ENCODE measurements at places on chromosomes 4 and X. TPM values are rescaled to one million over a fixed set of nuclear protein-coding genes. Genes with fewer than 3 reads are reported as not detected.

GRCh38 chrX:47625365-47625764, 4.4 kb downstream of the CFP start:
- DNase-seq, result no peak

GRCh38 chr4:53705151-53705764, 114.0 kb upstream of the LNX1 start:
- DNase-seq, result no peak

DNA sequence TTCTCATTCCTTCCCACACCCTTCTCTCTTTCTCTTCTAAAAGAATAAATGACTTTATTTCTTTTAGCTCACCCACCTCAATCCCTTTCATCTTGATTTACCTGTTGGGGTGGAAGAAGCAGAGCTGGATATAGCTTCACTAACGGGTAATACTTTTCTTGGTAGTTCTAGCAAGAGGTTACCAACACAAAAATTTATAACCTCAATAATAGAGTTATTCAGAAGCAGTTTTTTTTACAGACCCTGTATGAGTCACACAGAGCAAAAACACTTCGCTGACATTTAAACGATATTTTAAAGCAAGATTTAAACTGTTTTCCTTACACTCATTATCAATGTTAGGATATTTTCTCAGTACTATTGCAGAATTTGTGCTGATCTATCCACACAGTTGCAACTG, 42.4 kb downstream of the CBLL2 start:
- no peak for DNase-seq

GRCh38 chr4:42588909-42589308, 68.0 kb downstream of the ATP8A1 start:
- DNase-seq, result no peak

DNA sequence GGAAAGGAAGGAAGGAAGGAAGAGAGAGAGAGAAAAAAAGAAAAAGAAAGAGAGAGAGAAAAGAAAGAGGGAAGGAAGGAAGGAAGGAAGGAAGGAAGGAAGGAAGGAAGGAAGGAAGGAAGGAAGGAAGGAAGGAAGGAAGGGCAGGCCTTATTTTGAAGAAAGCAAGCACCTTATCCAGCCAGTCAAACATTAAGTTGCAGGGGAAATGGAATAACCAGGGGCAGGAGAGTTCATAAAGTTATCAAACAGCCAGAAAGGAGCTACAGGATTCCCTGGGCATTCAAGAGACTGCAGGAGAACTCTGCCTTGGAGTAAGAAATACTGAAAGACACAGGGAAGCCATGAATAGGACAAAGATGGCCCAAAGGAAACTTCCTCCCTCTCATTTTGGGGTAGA, 672.0 kb upstream of the INTU start:
- DNase-seq, result no peak

DNA sequence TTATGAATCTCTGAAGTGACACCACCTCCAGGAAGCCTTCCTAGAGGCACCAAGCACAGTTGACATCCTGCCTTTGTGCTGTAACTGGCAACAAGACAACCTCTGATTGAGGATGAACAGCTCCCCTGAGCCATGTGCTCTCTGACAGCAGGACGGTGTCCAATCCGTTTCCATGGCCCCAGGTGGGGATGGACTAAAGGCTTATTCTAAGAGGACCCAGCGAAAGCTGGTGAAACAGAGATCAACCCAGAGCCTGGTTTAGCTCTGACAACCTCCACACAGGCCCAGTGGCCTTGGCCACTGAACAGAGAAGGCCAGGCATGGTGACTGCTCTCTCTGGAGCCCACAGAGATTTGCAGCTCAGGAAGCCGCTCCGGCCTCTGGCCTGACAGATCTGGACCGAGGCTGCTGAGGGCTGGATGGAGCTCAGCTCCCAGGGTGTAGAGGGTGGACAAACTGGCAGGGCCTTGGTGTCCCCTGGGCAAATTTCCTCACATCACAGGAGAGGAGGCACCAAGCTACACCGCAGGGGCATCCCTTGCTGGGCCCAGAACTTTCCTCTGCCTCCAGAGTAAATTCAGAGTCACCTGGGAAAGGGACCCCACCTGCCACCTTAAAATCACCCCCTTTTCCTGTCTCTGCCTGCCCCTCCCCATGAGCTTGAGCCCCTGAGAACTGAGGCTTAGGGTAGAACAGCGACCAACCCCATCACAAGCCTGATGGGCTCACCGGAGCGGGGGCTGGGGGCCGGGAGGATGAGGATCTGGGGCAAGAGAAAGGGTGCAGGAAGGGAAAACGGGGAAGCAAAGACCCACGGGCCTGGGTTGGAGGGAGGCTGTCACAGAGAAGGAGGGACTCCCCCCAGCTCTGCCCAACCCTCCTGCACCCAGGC, 40.2 kb downstream of the HMX1 start:
- no peak for DNase-seq

GRCh38 chrX:138669693-138670092, 41.8 kb downstream of the FGF13 start:
- DNase-seq, result no peak

GRCh38 chrX:87045352-87045751, 472.2 kb upstream of the KLHL4 start:
- DNase-seq, result no peak

DNA sequence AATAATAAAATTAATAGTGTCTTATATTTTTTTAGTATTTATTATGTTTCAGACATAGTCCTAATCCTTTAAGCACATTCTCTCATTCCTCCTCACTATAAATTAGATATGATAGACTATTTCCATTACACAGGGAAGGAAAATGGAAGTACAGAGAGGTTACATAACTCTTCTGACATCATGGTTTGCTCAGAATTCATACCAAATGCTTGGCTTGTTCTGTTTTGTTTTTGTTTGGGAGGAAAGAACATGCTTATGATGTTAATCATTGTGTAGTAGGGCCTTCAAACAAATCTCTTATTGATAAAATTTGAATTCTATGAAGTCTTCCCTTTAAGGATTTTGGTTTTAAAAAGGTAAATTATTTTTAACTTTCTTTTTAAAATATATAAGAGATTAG, 59.5 kb downstream of the RXFP1 start:
- no peak for DNase-seq

DNA sequence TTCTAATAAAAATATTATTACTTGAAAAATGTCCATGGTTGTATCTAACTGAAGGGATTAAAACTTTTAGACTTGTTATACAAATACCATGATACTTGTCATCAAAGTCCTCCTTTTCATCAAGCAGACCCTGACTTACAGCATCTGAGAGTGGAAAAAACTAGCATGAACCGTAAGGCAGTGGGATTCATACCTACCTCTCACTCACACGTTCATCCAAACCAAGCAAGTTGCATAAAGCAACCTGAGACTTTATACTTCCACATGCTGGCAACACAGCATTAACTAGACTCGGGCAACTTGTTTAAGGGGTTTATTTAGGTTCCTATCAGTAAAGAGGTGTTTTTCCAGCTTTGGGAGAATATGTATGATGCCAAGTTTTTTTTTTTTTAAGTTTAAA, 22.6 kb upstream of the TLR7 start:
- no peak for DNase-seq

DNA sequence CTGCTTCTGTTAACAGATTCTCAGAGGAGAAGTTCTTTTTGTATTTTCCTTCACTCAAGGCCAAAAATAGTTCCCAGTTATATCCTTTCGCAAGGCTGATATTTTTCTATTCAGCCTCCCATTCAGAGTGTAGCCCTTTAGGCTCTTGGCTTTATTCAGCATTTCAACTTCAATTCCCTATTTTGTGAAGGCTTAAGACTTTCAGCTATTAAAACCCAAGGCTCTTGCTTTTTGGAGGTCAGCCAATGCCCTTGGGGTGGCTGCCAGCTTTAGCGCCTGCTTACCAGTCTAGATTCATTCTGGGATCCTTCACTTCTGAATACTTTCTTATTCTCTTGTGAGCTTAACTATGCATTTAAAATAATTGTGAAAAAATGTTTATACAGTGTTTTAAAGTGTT, 57.3 kb upstream of the ADGRA3 start:
- peak; percentile 71 for DNase-seq

DNA sequence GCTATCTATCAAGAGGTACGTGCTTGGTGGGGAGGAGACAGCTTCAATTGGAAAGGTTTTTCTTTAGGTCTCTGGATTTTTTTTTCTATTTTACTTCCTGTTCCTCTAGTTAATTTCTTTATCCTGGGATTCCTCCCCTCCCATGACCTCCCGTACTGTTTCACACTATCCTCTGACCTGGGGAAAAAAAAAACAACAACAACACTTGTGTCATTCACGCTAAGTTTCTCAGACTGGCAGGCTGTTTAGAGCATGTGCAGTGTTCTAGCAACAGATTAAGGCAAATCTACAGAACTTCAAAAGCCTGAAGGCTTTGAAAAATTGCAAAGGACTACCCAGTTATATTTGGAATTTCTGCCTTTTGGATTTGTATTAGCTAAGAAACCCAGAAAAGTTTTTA, 358.4 kb downstream of the ARHGAP24 start:
- no peak for DNase-seq

DNA sequence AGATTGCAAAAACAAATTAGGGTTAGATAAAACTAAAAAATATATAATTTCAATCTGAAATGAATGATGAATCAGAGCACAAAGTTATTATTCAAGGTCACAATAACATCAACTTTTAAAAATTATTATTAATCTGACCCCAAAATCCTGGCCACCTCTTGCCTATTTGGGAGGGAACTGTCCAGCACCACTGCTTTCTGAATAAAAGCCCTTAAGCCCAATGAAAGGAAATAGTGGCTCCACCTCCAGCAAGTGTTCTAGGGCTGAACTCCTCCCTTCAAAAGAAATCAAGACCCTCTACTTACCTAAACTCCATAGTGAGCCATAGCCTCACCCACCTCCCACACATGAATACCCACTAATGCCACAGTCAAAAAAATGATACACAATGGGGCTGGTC, 208.2 kb downstream of the PARM1 start:
- no peak for DNase-seq

- DNase-seq, result no peak
Measured at GRCh38 chr4:186190581-186191199, 677 bp upstream of the CYP4V2 start.

- no peak for DNase-seq
Measured at GRCh38 chr4:6955261-6955911, 45.8 kb downstream of the TBC1D14 start.

DNA sequence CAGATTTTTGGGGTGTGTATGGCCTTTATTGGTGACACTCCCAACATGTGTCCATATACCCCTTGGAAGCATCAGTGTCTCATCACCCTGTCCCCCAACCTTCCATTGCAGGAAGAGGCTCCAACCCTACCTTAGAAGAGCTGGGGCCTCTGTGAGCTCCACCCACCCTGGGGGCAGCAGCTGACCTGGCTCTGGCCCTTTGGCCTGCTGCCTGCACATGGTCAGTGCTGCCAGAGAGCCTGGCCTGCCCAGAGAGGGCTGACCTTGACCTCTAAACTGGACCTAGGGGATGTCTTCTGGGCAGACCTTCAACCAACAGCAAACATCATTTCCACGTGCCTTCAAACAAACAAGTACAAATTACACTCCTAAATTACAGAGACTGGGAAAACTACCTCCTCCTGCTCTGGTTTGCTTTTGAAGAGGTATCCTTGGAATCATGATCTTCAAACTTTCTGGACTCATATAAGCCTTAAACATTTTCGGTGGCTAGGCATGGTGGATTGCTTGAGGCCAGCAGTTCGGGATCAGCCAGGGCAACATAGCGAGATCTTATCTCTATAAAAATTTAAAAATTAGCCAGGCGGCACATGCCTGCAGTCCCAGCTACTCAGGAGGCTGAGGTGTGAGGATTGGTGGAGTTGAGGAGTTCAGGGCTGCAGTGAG, 27.3 kb upstream of the KIAA0232 start:
- no peak for DNase-seq

GRCh38 chrX:108735679-108736508, 469 bp downstream of the IRS4 start:
- no peak for DNase-seq

GRCh38 chrX:36568946-36569345, 439.2 kb upstream of the FAM47C start:
- DNase-seq, result no peak

DNA sequence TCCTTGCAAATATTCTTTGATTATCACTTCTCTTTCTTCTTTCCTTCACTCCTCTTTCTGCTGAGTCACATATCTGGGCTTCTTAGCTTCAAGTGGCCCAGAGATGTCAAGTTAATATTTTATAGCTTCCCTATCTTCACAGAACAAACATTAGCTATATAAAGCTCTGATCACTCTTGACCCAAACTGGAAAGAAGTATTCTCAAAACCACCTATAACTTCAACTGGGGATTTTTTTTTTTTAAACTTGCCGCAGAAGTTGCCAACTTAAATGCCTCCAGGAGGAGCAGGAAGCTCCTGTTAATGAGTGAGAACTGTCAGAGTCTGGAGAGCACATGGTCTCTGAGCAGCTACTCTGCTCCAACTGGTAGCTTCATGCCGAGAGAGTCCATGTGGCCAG, 233.3 kb upstream of the EDNRA start:
- no peak for DNase-seq

DNA sequence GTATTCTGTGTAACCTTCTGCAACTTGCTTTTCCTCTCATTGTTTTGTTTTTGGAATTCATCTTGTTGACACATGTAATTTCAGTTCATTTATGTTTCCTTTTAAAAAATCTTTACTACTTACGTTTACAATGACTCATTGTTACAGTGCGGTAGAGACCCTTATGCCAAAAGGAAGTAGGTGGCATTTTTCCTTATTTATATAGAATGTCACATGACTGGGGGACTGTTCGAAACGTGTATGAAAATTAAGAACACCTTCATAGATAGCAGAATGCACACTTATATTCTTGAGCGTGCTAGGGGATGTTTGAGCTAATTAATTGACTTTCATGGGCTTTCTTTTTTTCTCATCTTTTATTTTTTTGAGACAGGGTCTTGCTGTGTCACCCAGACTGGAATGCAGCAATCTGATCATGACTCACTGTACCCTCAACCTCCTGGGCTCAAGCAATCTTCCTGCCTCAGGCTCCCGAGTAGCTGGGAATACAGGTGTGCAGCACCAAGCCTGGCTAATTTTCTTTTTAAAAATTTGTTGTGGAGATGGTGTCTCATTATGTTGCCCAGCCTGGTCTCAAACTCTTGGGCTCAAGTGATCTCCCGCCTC, 7.3 kb downstream of the REPS2 start:
- no peak for DNase-seq

KCND1 gene
- 0.30 TPM for total RNA-seq

PDE6B gene
- 2.7 TPM for total RNA-seq

SLC49A3 gene
- 12.0 TPM for total RNA-seq

LAGE3 gene
- 18.0 TPM for total RNA-seq

FOXR2 gene
- total RNA-seq, result not detected

PDGFRA gene
- total RNA-seq, result 24.8 TPM

PNMA5 gene
- not detected for total RNA-seq

BOD1L1 gene
- 17.9 TPM for total RNA-seq

KIT gene
- 1.2 TPM for total RNA-seq

Measured in left ventricle myocardium inferior (tissue), 1 donor.